ENCODE measurements at places on chromosomes 13 and 19. TPM values are rescaled to one million over a fixed set of nuclear protein-coding genes. Genes with fewer than 3 reads are reported as not detected.

Gene COMP
- total RNA-seq = not detected

Gene COL5A3
- total RNA-seq = 1.3 TPM

Gene CRB3
- total RNA-seq = 84.5 TPM

Gene CD177
- total RNA-seq = 0.27 TPM

Gene SYCN
- total RNA-seq = not detected

Gene TJP3
- total RNA-seq = 1.7 TPM

Gene POU4F1
- total RNA-seq = 0.13 TPM

Gene GYS1
- 23.1 TPM for total RNA-seq

Gene ZNF414
- 5.2 TPM for total RNA-seq

Gene FGF21
- total RNA-seq = 0.13 TPM

Gene ATP1A3
- total RNA-seq = 1.4 TPM

Gene CYP2A7
- not detected for total RNA-seq

Gene SOHLH2
- total RNA-seq = not detected

Gene CGB2
- 1.9 TPM for total RNA-seq

Gene LRG1
- 0.21 TPM for total RNA-seq

Gene CADM4
- 25.9 TPM for total RNA-seq

Gene MEX3D
- 90.9 TPM for total RNA-seq

Gene NCR1
- total RNA-seq = not detected

Gene IGLON5
- total RNA-seq = 0.07 TPM

Gene SCEL
- 9.3 TPM for total RNA-seq

Gene APC2
- not detected for total RNA-seq

Gene GALP
- total RNA-seq = not detected

Gene CBY2
- not detected for total RNA-seq

Gene ZNF99
- under 0.01 TPM for total RNA-seq

Gene LRFN3
- 14.4 TPM for total RNA-seq

Gene CC2D1A
- 32.0 TPM for total RNA-seq

Gene LPAR2
- 30.5 TPM for total RNA-seq

Gene PEG3
- 2.6 TPM for total RNA-seq

Gene C2CD4C
- not detected for total RNA-seq

Gene LILRA1
- not detected for total RNA-seq

Gene SNAPC2
- 32.0 TPM for total RNA-seq

Gene FFAR2
- not detected for total RNA-seq

Gene ZNF320
- 24.2 TPM for total RNA-seq

Gene CATSPERD
- total RNA-seq = not detected

Gene METTL21C
- total RNA-seq = not detected

Gene LILRB5
- total RNA-seq = not detected

Gene DIAPH3
- total RNA-seq = 7.5 TPM

Gene CACNG6
- not detected for total RNA-seq

Gene PRSS57
- not detected for total RNA-seq

Data from kidney epithelial cell (primary cell).